ENCODE measurements at places on chromosomes 11 and 22.

GRCh38 chr11:8310743-8311298 lies 47.1 kb upstream of the LMO1 start:
- no peak for DNase-seq

GRCh38 chr11:10351435-10351764 lies 46.5 kb downstream of the ADM start:
- DNase-seq: no peak

GRCh38 chr11:7889985-7890384 lies 41.1 kb downstream of the OR10A6 start:
- DNase-seq: no peak

GRCh38 chr11:86464509-86465221 lies 90.0 kb downstream of the CCDC81 start:
- DNase-seq: no peak

GRCh38 chr22:41405588-41405987 lies 23.8 kb downstream of the TEF start:
- no peak for DNase-seq

DNA sequence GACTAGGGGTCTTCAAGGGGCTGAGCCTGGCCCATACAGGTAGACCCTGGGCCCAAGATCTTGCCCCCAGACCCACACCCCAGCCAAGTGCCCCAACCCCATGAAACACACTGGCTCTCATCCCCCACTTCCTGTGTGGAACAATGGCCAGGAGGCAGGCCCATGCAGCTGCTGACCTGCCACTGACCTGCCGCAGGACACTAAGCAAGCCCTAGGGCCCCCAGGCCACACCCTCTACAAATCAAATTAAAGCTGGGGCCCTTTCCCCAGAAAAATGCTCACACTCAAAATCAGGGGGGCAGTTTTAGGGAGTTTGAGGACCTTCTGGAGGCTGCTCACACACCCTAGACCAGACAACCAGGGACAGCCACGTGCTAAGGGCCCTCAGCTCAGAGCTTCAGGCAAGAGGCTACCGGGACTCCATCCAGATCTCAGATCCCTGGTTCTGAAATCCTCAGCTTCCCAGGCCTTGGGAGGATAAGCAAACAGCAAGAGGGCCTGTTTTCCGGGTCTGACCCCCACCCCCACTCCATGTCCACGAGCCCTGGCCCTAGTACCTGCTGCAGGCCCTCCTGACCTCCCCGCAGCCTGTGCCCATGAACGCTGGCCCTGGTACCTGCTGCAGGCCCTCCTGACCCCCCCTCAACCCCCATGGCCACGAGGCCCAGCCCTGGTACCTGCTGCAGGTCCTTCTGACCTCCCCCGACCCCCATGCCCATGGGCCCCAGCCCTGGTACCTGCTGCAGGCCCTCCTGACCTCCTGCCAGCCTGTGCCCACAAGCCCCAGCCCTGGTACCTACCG lies 10.0 kb downstream of the CARD10 start:
- DNase-seq: no peak

DNA sequence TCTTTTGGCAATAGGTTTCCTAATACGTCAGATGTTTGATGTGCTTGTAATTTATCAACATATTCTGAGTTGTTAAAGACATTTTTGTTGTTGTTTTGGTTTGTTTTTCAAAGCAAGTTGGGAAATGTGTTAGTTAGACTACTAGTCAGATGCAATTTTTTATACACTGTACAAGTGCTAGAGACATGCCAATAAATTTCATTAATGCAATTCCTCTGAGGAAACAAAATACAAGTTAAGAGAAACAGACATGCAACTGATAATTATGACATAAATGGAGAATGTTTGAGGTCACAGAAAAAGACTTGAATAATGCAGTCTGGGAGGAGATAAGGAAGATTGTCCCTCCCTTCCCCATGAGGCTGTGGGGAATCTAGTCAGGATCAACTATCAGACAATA lies 5.9 kb downstream of the OR51T1 start:
- no peak for DNase-seq

DNA sequence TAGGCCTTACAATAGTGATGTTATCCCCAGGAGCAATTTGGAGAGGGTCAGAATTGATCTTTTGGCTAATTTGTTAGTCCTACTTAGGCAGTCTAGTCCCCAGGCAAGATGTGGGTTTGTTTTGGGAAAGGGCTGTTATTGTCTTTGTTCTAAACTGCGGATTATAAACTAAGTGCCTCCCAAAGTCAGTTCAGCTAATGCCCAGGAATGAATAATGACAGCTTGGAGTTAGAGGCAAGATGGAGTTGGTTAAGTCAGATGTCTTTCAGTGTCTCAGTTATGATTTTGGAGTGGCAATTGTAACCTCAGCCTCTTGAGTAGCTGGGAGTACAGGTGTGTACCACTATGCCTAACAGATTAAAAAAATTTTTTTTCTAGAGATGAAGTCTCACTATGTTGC lies 7.3 kb upstream of the CLNS1A start:
- no peak for DNase-seq

GRCh38 chr11:128552783-128553661 lies 34.3 kb downstream of the ETS1 start:
- DNase-seq: peak; percentile 35

GRCh38 chr11:71349627-71350026 lies 97.2 kb upstream of the SHANK2 start:
- DNase-seq: no peak

- DNase-seq: no peak
Measured at GRCh38 chr11:17770917-17771316, 36.3 kb downstream of the KCNC1 start.

DNA sequence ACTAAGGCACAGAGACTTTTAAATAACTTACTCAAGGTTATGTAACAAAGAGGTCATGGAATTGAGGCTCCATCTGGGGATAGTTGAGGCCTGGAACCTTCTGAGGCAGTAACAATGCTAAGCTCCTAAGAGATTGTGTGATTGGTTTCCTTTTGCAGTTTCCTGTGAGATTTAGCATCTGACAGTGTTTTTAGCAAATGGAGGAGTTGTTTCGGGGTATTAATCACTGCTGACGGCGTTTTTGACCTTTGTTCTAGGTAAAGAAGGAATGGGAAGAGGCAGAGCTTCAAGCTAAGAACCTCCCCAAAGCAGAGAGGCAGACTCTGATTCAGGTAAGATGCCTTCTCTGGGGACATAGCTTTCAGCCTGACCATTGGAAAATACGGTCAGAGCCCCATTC lies 32.1 kb upstream of the ST14 start:
- no peak for DNase-seq

GRCh38 chr11:125154378-125155099 lies 10.0 kb upstream of the PKNOX2 start:
- no peak for DNase-seq

GRCh38 chr11:37449146-37449545 lies 851.1 kb upstream of the RAG2 start:
- no peak for DNase-seq

DNA sequence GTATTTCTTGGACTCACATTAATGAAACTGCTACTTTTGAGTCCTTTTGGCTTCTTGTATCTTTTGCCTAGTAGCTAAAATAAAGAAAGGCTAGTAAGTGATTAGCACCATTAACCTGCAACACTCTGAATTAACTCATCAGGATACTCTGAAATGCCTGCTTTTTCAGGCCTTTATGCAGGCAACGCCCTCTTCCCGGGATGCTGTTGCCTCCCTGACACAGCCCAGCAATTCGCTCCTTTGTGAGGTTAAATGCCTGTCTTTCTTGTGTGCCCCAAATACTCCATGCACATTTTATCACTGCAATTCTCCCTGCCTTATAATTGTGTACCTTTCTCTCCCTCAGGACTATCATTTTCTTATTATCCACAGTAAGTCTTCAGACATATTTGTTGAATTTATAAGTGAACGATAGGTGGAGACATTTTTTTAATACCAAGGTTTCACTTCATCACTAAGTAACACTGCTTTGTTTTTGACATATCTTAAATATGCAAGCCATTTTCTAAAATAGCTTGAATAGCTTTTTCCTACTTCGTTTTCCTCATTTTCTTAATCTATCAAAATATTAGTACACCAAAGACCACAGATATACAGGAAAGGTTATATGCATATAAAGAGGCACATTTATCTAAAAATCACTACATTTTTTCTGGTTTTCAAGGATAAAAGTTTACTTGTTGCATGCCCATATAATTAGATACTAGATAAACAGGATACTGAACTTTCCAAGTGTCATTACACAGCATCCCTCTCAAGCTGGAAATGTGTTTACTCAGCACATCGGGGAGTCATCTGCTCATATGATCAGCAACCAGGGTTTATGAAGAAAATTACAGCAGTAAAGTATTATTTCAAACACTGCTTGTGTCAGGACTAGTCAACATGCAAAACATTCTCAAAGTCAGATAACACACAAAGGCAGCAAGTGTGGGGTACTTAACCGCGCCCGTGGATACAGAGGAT lies 48.5 kb upstream of the DDI1 start:
- no peak for DNase-seq

GRCh38 chr11:134731213-134731961 lies 319.3 kb upstream of the B3GAT1 start:
- DNase-seq: no peak

DNA sequence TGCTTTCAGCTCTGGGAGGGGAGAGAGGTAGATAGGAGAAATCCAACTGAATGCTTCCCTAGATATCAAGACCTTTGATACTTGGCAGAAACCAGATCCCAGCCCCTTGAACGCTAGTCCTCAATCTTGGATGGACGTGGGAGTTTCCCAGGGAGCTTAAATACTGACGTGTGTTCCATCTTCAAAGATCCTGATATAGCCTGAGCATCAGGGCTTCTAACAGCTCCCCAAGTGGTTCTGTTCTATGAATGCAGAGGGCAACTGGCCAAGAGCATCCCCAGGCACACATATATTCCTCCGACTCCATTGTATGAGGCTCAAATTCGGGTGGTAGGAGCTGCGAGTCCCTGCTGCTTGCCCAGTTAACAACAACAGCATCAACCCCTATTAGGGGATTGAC lies 8.7 kb upstream of the ACCS start:
- no peak for DNase-seq

Measured in CD4-positive, alpha-beta T cell (primary cell).